SIG-M5 (cell line): ENCODE measurements at places on chromosomes 7 and 10.
A peak's percentile ranks its signal among the peaks of the same experiment; 100 is the strongest.

DNA sequence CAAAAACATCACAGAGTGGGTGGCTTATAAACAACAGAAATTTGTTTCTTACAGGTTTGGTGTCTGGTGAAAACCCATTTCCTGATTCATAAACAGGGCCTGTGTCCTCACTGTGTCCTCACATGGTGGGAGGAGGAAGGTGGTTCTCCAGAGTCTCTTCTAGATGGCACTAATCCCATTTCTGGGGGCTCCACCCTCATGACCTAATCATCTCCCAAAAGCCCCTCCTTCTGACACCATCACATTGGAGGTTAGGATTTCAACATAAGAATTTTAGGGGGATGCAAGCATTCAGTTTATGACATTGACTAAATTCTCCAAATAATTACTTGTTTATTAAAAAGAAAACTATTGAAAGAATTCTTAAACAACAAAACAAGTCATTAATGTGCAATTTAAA, 116.0 kb downstream of the CHN2 start:
- no peak for DNase-seq

DNA sequence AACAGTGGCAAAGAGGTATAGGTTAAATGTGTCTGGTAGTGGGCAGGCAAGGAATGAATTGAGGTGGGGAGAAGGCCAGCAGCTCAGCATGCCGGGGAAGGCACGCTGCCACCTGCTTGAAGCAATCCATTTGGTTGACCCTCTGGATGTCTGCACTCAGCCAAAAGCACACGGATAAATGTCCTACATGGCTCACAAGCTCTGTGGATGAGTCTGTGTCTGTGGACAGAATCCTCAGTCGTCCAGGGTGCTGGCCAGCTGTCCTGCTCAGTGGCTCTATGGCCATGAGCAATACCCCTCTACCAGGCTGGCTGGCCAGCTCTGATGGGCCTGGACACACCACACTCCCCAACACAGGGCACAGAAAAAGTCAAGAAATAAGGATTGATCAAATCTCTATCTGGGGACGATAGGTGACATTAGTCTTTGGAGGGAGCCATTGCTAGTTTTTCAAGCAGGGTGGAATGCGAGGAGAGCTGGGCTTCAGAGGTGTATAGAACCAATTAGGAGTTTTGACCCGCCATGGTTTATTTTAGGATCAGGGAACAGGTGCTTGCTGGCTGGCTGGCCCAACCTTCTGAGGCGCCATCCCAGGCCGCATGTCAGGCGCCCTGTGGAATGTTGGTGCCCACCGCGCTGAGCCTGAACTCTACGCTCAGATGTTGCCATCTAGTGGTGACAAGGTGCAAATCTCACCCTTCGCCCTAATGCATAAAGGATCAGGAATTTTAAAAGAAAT, 493.4 kb downstream of the TNS3 start:
- no peak for DNase-seq

DNA sequence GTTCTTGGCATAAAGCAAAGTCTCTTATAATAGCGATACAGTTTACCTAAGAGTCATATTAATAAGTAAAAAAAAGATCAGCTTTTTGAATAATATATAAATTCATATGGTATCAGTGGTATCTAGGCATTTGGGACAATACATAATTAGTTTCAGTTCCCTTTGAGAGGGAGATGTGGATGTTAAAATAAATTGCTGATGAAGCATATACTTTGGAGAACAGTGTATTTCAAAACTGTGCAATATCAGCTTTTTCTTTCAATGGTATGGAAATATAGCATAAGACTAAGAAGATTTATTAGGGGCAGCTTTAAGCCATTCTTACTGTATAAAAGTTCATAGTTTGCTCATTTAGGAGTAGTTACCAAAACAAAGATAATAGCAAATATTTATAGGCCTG, 35.5 kb downstream of the MDFIC start:
- no peak for DNase-seq

GRCh38 chr10:46002916-46003693, 27.3 kb downstream of the NCOA4 start:
- DNase-seq: no peak

DNA sequence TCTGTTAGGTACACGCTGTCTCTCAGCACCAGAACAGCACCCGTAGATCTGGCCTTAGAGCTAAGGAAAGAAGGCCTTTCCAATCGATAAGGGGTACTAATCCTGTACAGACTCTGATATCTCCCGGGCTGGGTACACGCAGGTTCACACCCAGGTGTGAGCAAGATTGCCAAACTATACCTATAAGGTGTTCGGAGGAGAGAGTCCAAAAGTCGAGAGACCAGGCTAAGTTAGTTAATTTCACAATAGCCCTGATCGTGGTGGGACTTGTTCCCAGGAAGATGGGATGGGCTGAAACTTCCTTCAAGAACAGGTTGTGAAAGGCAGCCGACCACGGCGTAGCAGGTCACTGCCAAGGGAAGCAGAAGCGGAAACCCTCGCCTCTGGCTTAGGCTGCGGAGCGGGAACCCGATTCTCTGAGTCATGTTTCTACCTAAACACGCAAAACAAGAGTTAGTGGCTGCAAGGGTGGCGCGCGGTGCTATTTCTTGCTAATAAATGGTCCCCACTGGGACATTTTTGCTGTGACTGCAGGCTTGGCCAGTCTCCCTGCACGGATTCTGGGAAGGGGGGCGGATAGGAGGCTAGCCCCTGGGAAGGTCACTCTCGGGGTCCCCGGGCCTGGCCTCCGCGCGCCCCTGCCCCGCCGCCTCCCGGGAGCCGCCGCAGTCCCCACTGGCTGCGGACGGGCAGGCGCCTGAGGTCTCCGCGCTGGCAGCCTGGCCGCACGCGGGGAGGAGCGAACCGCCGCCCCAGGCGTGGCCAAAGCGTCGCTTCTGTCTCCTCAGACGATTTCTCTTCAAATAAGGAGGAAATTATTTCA, 75.4 kb upstream of the PDSS1 start:
- no peak for DNase-seq

GRCh38 chr10:11125004-11125403, 107.3 kb downstream of the CELF2 start:
- DNase-seq: no peak

DNA sequence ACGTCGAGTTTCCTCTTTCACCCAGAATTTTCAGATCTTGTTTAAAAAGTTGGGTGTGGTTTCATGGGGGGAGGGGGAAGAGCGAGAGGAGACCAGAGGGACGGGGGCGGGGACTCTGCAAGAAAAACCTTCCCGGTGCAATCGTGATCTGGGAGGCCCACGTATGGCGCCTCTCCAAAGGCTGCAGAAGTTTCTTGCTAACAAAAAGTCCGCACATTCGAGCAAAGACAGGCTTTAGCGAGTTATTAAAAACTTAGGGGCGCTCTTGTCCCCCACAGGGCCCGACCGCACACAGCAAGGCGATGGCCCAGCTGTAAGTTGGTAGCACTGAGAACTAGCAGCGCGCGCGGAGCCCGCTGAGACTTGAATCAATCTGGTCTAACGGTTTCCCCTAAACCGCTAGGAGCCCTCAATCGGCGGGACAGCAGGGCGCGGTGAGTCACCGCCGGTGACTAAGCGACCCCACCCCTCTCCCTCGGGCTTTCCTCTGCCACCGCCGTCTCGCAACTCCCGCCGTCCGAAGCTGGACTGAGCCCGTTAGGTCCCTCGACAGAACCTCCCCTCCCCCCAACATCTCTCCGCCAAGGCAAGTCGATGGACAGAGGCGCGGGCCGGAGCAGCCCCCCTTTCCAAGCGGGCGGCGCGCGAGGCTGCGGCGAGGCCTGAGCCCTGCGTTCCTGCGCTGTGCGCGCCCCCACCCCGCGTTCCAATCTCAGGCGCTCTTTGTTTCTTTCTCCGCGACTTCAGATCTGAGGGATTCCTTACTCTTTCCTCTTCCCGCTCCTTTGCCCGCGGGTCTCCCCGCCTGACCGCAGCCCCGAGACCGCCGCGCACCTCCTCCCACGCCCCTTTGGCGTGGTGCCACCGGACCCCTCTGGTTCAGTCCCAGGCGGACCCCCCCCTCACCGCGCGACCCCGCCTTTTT, at the start of gene VIM:
Gene VIM (plus strand): TSS at position 151 of the 925 bp plus-strand sequence. CDS start 1,182 bp downstream, outside the sequence.
- DNase-seq: peak; percentile 55

DNA sequence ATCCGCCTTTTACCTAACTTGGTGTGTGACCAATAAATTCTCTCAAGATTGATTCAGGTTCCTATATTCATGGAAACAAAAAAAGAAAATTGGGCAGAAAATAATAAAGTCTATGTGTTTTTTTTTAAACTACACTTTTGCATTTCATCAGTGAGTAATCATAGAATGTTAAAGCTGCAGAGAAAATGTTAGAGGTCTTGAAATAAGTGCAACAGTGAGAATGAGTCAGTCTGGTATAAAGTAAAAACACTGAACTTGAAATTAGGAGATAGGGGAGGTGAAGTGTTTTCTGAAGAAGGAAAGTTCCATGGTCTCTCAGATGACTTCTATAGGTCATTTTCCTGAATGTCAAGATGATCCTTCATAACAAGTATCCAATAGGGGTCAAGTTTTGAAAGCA, 202.6 kb upstream of the NRP1 start:
- DNase-seq: no peak

DNA sequence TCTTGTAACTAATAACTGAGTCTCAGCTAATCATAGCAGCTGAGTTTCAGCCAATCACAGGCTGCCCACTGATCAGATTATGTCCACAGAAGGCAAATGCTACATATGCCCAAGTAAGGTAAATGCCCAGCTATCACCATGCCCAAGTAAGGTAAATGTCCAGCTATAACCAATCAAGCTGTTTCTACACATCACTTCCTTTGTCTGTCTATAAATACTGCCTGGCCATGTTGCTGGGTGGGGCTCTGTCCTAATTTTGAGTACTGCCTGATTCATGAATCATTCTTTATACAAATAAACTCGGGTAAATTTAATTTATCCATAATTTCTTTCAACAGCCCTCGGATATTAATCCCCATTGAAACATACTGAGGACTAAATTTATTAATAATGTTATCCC, 312.4 kb downstream of the CACNA2D1 start:
- DNase-seq: no peak

- no peak for DNase-seq
Measured at GRCh38 chr10:110410329-110411046, 87.2 kb upstream of the DUSP5 start.

GRCh38 chr10:111430070-111430469, 353.2 kb downstream of the ADRA2A start:
- DNase-seq: no peak

DNA sequence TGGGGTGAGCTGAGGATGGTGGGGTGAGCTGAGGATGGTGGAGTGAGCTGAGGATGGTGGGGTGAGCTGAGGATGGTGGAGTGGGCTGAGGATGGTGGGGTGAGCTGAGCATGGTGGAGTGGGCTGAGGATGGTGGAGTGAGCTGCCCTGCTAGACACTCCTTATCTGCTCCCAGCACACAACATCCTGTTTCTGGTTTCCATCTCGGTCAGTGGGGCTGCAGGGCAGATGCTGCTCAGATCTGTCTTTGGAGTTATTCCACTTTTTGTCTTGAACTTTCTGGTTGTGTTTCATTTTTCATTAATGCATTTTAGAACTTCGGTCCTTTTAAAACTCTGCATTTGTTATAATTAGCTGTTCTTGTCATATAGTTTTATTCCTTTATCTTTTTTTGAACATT, 67.9 kb upstream of the ANTXRL start:
- no peak for DNase-seq

DNA sequence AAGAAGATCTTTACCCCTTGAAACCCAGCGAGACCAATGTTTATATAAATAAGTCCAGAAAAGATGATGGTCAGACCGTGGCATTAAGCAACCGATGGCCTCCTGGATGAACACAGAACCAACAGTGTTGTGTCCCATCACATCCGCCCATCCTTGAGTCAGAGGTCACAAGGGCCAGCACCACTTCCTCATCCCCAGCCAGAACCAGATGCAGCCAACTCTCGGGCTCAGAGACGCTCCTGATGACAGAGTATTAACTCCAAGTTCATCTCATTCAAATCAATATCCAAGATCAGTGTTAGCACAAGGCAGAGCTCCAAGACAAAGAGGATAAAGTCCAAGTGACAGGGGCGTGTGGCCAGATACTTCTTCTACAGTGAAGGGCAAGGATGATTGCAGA, 63.5 kb downstream of the FAM53B start:
- DNase-seq: no peak

DNA sequence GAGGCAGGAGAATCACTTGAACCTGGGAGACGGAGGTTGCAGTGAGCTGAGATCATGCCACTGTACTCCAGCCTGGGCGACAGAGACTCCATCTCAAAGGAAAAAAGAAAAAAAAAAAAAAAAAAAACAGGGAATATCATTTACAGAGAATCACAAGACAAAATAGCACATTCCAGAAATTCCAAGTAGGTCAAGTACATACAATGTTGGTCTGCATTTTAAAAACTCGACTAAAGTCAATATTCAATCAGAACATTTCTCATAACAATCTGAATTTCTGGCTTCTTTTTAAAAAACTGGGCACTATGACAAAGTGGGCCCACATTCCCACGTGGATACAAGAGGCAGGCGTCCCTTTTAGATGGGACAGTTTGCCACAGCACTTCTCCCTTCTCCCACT, 12.8 kb downstream of the ZC3HAV1L start:
- DNase-seq: no peak

DNA sequence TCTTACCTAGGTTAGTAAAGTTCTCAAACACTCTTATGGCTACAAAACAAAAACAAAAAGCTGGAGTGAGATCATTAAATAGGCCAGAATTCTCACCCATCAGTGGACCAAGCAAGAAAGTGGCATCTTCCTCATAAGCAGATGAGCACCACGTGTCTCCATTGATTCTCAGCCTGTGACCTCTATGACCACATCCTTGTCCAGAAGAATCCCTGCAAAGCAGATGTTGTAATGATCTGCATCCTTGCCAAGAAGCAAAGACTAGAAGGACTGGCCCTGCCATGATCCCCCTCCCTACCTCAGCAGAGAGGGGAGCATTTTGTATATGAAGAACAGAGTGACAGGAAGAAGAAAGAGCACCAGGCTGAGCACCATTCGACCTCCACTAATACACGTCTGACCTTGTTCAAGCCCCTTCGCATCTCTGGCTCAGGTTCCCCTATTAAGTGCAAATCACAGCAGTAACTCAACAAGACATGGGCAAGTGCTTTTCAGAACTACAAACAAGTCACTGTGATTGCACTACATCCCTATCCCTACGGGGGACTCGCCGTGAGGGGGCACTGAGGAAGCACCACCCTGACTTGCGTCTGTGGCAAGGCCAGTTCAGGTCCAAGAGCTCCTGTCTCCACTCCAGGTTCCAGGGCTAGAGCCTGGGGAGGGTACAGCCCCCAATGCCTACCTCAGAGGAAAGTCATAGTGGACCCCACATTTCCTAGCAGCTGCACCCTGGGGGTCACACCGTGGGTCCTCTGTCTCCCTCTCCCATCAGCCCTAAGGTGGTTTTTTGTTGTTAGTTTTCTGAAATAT, 22.2 kb upstream of the RASSF4 start:
- DNase-seq: no peak

- DNase-seq: no peak
Measured at GRCh38 chr7:115678086-115678982, 352.2 kb downstream of the TFEC start.

DNA sequence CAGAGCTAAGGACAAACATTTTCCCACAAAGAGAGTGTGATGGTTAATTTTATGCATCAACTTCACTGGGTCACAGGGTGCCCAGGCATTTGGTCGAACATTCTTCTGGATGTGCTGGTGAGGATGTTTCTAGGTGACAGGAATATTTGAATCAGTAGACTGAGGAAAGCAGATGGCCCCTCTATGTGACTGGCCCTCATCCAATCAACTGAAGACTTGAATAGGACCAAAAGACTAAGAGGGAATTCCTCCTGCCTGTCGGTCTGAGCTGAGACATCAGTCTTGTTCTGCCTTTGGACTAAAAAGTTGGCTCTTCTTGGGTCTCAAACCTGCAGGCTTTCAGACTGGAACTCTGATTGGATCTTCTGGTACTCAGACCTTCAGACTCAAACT, 44.4 kb downstream of the AFAP1L2 start:
- DNase-seq: no peak

GRCh38 chr10:51087114-51087513, 12.8 kb downstream of the PRKG1 start:
- no peak for DNase-seq
